ENCODE measurements at places on chromosomes 12 and 14.

GRCh38 chr14:74875941-74876913 lies at the start of gene PROX2:
Gene PROX2, minus strand, starts transcription at chr14:74876145. Its CDS starts 12,311 bp downstream, at chr14:74863834.
- DNase-seq = peak; percentile 8

DNA sequence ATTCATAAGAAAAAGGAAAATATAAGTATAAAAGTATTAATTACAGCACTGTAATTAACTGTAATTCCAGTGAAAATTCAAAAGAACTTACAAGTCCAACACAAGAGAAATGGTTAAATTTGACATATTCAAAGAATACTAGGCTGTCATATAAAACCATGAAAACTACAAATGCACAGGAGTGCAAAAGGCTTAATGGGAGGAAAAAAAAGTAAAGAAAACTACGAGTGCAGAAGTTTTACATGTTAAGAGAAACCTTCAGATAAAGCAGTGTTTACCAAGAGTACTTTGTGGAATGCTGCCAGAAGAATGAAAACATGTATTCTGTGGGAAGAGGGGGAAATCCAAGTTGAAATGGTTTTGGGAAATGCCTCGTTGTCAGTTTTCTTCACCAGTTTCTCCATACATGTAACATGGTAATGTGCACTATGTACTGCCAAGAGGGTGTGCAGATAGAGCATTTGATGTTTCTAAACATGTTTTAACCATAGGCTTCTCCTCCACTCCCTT lies 9.1 kb downstream of the HEATR5A start:
- DNase-seq = no peak

DNA sequence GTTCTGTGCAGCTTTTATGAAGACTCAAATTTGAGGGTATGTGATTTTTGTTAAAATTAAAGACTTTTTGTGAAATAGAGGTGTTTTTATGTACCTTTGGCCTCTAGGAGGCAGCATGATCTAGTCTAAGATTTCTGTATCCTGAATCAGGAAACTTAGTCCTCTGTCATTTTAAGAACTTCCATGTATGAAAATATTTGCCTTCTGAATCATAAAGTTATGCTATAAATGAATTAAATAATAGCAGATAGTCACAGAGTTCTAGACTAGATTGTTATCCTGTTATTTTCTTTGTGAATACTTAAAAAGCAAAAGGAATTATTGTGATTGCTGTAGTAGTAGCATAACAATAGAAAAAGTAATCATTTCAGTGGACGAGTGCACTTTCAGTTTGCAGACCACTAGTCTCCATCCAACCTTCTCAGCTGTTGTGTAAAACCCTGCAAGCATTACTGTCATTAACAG lies 56.3 kb downstream of the FGD4 start:
- no peak for DNase-seq

DNA sequence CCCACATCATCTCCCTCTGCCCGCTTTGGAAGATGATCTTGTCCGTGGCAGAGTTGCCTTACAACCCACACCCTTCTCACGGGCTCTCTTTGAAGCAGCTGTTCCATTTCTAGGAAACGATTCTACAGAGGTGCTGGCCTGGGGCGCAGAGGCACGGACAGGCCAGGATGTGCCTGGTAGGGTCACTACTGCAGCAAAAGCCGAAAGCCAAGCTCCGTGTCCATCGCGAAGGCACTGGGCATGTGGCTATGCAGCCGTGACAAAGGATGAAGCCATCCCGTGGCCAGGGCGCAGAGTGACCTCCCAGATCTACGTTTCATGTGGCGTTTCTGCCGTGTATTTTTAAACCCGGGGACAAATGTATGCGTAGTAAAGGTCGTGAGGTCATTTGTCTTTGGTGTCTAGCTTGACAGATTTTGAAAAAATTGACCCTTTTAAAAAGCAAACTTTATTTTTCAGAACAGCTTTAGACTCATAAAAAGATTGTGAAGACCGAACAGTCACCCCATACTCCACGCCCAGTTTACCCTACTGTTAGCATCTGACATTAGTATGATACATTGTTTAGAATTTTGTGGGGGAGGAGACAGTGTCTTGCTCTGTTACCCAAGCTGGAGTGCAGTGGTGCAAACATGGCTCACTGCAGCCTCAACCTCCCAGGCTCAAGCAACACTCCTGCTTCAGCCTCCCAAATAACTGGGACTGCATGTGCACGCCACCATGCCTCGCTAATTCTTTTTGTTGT lies 40.4 kb upstream of the NCOR2 start:
- no peak for DNase-seq

- no peak for DNase-seq
Observed at GRCh38 chr14:98512501-98513251, 759.3 kb downstream of the BCL11B start.

DNA sequence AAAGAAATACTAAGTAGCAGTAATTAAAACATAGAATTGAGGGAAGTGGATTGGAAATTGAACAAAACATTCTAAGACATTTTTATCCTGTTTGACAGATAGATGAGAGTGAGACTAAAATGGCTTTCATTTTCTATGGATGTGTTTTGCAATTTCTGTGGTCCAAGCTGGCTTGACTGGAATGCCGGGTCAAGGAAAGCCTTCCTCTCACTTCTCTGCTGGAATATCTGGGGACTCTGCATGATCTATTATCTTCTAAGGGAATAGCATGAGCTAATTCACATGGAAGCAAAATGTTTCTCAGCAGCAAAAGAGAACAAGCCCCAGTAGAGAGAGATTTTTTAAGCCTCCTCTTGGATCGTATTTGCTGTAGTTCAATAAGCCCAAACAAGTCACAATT lies 407.9 kb upstream of the ATXN7L3B start:
- DNase-seq = no peak

GRCh38 chr14:72512281-72512680 lies 381.6 kb downstream of the DPF3 start:
- no peak for DNase-seq
